ENCODE measurements at places on chromosomes 6 and 20.
A peak's percentile ranks its signal among the peaks of the same experiment; 100 is the strongest.

- DNase-seq = no peak
These were observed 48.4 kb upstream of the SYNDIG1 start for GRCh38 chr20:24421071-24421470.

- DNase-seq = no peak
These were observed 906 bp upstream of the FOXP4 start for GRCh38 chr6:41545247-41545702.

DNA sequence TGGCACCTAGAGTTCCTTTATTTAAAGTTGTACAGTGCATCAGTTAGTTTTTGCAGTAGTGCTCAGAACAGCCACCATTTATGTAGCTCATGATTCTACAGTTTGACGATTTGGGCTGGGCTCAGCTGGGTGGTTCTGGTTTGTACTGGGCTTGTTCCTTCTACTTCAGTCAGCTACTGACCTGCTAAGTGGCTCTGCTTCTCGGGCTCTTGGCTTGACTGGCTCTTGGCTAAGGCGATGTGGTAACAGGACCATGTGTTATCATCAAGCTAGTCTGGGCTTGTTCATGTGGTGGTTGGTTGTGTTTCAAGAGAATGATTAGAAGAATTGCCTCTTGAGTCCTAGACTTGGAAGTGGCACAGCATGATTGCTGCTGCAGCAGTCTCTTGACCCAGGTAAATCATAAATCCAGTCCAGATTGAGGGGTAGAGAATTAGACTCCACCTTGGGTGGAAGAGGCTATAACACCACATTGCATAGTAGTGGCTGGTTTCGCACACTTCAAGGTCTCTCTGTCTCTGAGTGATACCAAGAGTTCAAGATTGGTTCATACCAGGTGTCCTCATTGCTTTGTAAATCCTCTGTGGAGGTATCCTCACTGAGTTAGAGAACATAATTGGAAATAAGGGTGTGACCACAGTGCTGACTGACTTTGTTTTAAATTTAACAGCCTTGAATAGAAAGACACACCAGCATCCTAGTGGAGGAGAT, 253.0 kb downstream of the ARID1B start:
- DNase-seq = no peak

DNA sequence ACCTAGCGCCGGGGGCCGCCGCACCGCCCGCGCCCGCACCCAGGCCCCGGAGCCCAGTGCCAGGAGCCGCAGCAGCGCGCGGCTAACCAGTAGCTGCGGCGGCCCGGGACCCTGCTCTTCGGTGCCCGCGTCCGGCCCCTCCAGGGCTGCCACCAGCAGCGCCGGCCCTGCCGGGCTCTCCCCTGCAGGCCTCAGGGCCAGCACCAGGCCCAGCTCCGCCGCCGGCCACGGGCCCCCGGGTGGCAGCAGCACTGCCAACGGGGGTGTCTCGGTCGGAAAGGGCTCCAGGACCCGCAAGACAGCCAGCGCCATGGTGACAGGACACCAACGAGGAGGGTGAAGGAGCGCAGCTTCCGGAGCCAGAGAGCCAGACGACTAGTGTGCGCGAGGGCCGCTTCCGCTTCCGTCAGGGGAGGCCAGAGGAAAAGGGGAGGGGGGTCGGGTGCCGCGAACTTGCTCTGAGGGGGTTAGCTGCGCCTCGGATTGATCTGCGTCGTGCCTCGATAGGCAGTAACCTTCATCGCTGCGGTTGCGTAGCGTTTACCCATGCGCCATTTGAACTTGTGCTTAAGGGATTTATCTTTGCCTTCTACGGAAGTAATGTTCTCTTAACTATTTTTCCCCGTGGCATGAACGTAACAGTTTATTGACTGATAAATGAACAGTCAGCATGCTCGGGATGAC, at the start of gene PEX6:
Gene PEX6 (minus strand): TSS at position 343 of the 684 bp plus-strand sequence. CDS start 31 bp downstream, at position 312.
- peak; percentile 77 for DNase-seq

GRCh38 chr6:90729057-90729456, 142.2 kb upstream of the MAP3K7 start:
- DNase-seq = no peak

DNA sequence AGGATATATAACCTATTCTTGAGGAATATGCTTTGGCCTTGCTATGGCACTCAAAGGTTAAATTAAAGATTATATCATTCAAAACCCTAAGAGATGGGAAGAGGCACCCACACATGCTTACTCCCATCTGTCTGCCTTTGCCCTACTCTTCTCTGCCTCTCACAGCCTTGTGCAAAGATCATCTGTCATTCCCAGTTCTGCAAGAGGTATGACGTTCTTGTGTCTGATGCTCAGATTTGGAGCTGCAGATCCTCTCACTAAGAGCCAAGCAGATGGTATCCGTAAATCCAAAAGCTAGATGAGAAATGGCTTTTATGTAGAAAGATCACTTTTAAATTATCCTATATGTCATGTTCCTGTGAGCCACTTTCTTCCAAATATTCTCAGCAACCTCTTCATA, 112.0 kb downstream of the GPR63 start:
- DNase-seq = no peak

DNA sequence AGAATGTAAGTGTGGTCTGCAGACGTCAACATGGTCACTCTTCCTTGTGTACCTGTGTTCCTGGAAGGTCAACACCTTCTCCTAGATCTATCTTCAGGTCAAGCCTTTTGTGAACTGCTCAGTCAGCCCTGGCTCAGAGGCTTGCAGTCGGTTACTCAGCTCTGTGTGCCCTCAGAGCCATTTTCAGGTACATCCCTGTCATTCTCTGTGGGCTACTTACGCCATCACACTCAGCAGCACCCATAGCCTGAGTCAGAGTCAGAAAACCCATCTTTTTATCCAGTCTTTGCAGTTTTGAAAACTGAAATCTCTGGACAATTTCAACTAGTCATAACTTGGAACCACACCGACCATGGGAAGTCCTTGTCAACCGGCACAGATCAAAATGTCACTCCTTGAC, 35.3 kb downstream of the TGM3 start:
- no peak for DNase-seq

DNA sequence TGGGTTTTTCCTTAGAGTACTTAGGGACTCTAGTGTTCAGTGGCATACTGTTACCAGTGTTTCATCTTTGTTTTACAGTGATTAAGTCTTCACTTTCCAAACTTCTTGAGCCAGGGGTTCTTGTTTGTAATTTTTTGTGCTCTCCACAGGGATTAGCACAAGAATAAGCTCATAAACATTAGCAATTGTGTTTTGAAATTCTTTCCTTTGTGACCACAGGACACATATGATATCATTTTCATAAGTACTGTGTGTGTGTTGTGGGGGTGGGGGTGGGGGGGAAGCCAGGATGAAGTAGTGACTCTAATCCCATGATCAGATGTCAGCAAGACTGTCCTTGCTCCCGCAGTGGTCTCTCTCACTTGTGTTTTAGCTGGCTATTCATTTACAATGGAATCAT, 101.5 kb upstream of the SCP2D1 start:
- DNase-seq = no peak

GRCh38 chr20:35503841-35504561, 25.5 kb downstream of the C20orf173 start:
- no peak for DNase-seq

DNA sequence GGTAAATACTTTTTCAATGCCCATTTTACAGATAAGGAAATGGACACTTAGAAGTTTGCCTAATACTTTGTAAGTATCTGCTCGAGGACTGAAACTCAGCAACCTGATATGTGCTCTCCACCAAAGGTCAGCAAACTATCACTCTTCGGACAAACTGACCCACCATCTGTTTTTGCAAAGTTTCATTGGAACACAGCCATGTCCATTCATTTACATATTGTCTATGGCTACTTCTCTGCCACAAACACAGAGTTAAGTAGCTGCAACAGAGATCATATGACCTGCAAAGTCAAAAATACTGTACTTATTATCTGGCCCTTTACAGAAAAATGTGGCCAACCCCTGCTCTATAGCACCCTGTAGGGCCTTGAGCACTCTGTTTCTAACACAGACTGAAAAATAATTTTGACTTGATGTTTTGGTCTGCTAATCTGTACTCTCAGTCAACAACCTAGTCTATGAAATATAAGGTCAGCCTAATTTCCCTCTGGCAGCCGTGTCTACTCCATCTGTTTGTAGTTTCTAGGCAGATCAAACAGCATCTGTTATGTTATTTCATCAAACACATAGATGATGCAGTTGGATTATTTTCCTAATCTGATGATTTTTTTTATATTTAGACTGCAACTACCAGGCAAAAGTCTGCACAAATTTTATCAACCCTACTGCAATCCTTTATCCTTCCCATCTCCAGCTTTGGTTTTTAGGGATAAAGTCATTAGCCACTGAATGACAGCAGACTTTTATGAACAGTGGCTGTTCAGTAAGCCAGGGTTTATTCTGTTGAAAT, 41.4 kb upstream of the BEND6 start:
- no peak for DNase-seq

GRCh38 chr6:63121166-63121565, 90.1 kb upstream of the FKBP1C start:
- DNase-seq = no peak

- no peak for DNase-seq
These were observed 66.5 kb upstream of the IER3 start for GRCh38 chr6:30810813-30811339.

DNA sequence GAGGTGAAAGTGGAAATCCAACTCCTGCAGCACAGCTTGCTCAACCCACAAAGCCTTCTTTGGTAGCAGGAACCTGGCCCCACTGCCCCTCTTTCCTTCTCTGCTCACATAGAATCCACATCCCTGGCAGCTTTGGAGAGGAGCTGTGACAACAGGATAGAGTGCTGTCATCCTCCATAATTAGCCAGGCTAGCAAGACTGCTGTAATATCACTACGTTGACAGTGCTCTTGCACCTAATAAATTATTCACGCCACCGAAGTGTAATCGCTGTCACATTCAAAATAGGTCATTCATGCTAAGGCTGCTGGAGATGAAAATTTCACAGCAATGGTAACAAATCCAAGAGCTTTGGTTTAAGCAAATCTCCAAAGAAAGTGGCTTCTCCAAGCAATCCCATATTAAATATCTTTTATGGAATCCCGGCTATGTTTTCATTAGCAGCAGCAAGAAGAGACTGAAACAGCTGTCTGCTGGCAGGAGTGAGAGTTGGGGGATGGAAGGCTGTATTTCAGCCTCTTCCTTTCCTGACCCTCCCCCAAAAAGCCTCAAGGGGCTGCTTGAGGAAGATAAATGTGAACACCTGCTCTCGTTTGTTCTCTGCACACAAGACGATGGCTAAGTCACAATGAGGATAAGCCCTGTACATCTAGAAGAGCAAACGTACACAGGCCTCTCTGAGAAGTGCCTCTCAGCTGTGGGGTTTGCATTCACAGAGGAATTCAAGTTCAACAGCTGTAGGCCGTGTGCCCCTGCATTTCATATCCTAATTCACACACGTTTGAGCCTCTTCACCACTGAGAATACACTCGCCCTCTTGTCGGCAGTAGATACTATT, 16.5 kb downstream of the RIPOR2 start:
- DNase-seq = no peak

GRCh38 chr6:38566295-38567030, 73.3 kb downstream of the BTBD9 start:
- no peak for DNase-seq

- DNase-seq = no peak
These were observed 6.1 kb upstream of the MAS1 start for GRCh38 chr6:159884720-159885119.

- DNase-seq = no peak
These were observed 23.8 kb upstream of the ESR1 start for GRCh38 chr6:151783692-151784091.

- peak; percentile 85 for DNase-seq
These were observed 23.0 kb upstream of the GTSF1L start for GRCh38 chr20:43749734-43750294.

DNA sequence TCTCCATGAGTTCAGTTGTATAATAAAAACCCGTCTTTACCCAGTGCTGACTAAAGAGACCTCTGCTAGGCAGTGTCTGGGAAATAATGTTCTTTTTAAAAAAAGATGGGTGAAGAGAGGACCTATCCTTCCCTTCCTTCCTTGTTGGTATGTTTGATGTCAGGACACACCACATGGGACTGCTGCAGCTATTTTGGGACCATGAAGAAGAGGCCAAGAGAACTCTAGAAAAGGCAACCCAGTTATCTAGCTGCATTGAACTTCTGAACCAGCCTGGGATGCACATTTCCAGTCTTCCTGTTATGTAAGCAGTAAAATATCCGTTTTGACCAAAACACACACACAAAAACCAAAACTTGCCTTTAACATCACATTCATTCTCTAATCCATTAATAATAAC, 77.3 kb downstream of the RFX6 start:
- DNase-seq = no peak

DNA sequence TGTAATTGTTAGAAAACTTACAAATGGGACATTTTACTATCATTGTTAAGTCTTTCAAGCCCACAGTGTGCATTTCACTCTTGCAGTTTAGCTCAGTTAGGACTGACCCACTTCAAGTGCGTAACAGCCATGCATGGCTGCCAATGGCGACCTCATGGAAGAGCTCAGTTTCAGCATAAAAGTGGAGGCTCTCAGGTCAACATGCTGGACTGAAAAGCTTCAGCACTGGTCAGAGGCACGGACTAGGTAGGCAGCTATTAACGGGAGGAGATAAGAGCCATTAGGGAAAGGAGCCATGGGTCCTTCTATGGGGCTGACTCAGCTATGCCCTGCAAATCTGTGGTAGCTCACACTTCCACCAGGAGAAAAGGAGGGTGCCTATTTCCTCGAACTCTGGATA, 101.8 kb downstream of the TTLL2 start:
- no peak for DNase-seq
